Esophagus squamous epithelium (tissue), 5 donors: ENCODE measurements at places on chromosomes 7 and 10.

DNA sequence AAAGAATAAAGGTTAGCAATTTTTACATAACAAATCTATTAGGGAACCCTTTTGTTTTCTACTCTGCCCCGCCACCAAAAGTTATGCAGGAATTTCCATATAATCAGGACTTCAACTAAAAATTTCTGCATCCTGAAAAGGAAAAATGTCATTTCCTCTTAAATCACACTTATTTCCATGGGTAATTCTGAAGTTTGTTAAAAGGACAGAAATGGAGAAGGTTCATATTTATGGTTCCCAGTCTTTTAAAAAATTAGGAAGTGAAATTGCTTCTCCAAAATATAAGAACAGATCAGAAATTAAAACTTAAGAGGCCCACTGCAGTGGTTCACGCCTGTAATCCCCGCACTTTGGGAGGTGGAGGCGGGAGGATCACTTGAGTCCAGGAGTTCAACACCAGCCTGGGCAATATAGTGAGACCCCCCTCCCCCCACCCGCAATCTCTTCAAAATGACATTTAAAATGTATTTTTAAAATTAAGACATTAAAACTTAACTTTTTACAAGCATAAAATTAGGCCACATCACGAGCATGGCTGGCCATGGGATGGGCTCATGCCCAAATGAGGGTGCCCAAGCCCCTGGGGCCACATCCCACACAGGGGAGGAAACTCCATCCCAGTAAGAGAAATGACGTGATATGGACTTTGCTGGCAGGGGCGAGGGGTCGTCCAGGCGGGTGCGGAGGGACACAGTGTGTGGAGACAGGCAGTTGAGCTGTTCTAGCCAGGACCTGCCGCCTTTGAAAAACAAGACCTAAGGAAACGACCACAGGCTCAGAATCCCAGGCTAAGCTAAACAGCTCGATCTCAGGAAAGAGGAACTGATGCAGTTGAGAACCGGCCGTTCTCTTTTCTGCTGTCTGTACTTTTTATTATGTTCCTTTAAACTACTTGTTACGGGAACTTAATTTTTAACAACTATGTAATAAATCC lies 51.3 kb upstream of the NFE2L3 start:
- DNase-seq, result no peak

- DNase-seq, result no peak
These were observed 115.2 kb upstream of the TMEM168 start for GRCh38 chr7:112905413-112905812.

DNA sequence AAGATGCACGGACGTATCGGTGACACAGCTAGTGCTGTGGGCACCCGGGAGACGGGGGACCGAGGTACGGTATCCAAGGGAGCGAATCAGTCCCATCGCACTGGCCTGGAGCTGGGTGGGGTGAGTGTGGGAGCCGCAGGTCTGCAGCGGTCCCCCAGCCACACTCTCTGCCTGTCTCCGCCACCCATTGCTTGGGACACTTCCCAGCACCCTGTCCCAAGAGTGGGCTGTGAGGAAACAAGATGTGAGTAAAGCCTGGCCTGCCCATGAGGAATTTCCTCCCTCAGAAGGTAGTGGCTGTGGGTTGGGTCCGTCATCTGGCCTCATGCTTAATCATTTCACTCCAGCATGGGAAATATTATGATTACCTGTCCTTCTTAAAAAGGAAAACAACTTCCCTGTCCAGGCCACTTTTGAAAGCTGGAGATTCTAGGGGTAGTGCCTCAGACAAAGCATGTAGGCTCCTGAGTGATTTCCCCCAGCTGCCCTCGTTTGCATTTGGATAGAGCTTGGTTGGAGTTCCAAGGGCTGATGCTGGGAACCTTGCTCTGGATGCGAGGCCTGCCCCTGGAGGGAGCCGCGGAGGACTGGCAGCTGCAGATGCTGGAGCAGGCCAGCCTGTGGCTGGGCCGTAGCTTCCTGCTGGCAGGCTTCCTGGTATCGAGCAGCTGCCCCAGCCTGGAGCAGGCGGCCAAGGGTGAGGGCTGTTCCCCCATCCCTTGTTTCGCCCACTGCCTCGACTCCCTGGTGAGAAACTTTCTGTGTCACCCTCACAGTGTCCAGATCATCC lies 6.2 kb upstream of the ACTR3C start:
- DNase-seq, result no peak

GRCh38 chr7:158676906-158677305 lies 27.7 kb downstream of the NCAPG2 start:
- no peak for DNase-seq

- DNase-seq, result no peak
These were observed 1066.1 kb upstream of the SORCS1 start for GRCh38 chr10:108230478-108231170.

DNA sequence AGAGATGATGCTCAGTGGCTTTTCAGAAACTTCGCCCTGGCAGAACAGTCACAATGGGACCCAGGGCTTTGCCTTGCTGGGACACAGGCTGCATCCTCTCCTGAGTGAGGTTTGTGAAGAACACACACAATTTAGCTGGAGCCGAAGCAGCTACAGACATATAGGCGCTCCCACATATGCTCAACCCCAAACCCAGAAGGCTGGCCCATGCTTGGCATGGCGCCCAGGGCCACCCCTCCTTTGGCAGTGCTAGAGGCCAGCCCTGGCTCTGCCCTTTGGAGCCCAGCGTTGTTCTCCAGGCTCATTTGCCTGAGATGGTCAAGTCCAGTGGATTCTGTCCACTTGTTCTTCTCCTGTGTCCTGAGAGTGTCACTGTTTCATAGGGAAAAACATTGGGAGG lies 94.4 kb downstream of the WDFY4 start:
- no peak for DNase-seq

DNA sequence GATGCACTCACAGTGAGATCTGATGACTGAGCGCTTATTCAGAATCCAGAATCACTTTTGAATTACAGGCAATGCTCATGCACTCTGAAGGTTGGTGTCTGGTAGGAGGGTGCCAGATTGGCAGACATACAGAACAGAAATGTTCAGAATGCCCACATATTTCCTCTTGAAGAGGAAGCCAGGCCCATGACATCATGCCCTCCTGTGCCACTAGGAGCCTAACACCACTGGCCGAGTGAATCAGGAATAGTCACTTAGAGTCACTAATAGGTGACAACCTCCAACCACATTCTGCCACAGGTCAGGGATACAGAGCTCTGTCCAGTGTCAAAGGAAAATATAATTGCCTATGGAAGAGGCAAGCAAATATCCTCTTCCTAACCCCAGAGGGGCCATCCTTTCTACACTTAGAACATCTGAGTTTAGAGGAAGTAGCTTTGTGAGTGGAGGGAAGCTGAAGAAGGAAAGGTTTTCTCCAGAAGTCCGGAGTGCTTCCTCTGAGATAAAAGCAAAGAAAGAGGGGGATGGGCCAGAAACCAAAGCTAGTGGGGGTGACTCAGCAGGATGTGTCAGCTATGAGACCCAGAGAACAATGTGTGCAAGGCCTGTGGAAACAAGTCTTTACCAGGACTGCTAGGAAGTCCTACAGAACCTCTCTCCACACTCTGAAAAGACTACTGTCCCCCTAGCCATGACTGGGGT lies 838.8 kb downstream of the GRID1 start:
- DNase-seq, result no peak

- no peak for DNase-seq
These were observed 1.2 kb downstream of the SFRP4 start for GRCh38 chr7:37915438-37915837.

- no peak for DNase-seq
These were observed 35.1 kb downstream of the MACROH2A2 start for GRCh38 chr10:70087616-70088307.

DNA sequence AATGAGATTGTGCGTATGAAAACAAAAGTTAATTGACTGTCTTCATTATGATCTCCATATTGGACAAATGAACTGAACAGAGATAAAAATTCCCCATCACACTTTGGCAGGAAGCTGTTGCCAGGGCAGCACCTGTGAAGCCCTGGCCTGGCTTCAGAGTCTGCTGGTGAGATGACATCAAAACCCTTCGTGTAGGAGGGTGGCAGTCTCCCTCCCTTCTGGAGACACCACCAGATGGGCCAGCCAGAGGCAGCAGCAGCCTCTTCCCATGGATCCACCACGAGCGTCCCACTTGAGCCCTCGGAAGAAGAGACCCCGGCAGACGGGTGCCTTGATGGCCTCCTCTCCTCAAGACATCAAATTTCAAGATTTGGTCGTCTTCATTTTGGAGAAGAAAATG lies at the start of gene DNTT:
Gene DNTT, plus strand, starts transcription at position 205 of the 400 bp plus-strand sequence. Its CDS starts 64 bp downstream, at position 269.
- DNase-seq, result no peak

GRCh38 chr10:48790457-48791044 lies 105.9 kb downstream of the WDFY4 start:
- DNase-seq, result no peak

GRCh38 chr7:7988706-7989105 lies 20.1 kb downstream of the GLCCI1 start:
- no peak for DNase-seq

DNA sequence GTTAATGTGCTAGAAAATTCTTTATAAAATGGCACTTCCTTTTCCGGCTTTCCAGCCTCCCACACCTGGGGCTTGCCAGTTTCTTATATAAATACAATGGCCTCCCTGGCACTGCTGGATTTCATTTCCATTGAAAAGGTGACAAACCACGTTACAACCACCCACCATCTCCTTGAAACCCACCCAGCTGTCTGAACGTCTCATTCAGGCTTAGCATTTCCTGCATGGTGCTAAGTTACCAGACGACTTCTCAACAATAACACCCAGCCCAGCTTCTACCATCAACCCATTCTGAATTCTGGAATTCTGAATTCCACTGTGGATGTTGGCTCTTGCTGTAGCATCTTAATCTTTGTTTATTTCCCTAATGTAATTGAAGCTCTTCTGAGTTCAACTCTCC lies 499.8 kb upstream of the CELF2 start:
- DNase-seq, result no peak

DNA sequence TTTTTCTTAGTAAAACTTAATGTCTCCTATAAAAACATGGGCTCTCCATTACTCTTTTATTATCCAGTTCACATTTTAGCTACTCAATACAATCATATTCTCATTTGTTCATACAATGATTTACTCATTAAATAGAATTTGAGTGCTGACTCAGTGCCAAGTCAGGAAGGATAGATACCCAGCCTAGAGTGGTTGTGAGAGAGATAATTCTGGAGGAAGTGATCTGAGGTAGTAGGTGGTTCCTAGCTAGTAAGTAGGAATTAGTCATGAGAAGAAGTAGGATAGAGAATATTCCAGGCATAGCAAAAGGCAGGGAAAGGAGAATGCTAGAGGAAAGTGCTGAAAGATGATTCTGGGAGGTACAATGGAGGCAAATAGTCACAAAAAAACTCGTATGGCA lies 133.5 kb upstream of the MBL2 start:
- no peak for DNase-seq

GRCh38 chr7:47259682-47260081 lies 322.2 kb downstream of the TNS3 start:
- DNase-seq, result no peak

GRCh38 chr7:120920591-120921274 lies 29.8 kb upstream of the ING3 start:
- DNase-seq, result no peak

GRCh38 chr10:15223174-15223573 lies 54.7 kb upstream of the NMT2 start:
- no peak for DNase-seq

GRCh38 chr10:102405108-102405571 lies 9.6 kb downstream of the NFKB2 start:
- DNase-seq, result no peak

GRCh38 chr10:119516381-119517234 lies 25.9 kb downstream of the RGS10 start:
- DNase-seq, result no peak

GRCh38 chr10:62817766-62818425 lies 1.7 kb upstream of the EGR2 start:
- no peak for DNase-seq

GRCh38 chr10:133359972-133360610 lies 2.3 kb upstream of the FUOM start:
- DNase-seq, result no peak

DNA sequence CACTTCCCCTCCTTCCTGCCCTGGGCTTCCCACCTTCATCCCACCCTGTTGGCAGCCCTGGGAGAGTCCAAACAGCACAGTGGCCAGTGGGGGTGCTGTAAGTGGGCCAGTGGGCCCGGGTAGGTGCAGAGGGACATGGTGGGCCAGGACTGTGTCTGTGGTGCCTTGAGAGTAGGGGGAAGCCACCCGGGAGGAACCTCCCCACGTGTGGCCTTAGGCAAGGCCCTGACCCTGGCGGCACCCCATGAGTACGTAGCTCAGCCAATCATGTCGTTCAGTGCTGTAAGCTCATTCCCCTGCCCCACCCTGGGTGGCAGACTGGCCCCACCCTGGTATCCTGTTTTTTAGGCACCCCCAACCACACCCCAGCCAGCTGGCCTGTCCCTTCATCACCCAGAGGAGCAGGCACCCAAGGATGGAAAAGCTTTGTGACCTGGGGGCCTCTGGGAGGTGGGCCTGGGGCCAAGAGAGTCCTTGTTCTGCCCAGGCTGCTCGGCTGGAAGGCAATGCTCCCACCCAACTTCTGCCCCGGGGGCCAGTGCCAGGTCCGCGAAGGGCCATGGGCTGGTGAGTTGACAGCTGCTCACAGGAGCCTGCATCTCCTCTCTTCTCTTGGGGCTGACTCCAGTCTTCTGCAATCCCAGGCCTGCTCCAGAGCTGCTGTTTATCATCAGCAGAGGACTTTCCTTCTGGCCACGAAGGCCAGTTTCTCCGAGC lies 41.6 kb downstream of the TSPAN15 start:
- no peak for DNase-seq

GRCh38 chr10:7901256-7901655 lies 83.0 kb downstream of the TAF3 start:
- no peak for DNase-seq

GRCh38 chr7:36653663-36654355 lies 70.5 kb downstream of the AOAH start:
- DNase-seq, result no peak

GRCh38 chr10:33291053-33291592 lies 43.3 kb downstream of the NRP1 start:
- DNase-seq, result no peak

DNA sequence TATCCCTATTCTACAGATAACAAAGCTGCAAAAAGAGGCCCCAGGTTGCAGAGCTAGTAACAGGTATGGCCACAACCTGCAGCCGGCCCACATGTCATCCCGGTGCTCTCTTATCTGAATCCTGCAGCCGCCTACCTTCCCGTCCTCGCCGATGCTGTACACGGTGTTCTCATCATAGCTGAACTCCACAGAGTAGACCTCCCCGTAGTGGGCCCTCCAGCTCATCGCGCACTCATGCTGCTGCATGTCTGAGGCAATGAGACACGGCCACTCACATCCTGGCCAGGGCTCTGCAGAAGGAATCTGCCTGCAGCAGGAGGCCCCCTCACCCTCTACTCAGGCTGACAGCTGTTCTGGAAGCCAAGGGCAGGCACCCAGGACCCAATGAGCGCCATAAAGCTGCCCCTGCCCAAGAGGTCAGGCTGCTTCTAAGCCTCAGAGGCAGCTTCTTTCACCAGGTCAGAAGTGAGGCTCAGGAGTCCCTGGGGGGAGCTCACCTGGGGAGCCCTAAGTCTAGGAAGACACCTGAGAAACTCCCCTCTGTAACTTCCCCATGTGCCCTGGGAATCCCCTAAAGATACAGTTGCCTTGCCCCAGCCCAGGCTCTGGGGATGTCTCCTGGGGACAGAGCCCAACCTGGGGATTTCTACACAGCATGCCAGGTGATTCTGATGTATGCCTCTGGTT lies 17.9 kb upstream of the CYREN start:
- no peak for DNase-seq
